Fibroblast of skin of left quadriceps (primary cell): ENCODE measurements at places on chromosomes 2 and 18.
A peak's percentile ranks its signal among the peaks of the same experiment; 100 is the strongest.

DNA sequence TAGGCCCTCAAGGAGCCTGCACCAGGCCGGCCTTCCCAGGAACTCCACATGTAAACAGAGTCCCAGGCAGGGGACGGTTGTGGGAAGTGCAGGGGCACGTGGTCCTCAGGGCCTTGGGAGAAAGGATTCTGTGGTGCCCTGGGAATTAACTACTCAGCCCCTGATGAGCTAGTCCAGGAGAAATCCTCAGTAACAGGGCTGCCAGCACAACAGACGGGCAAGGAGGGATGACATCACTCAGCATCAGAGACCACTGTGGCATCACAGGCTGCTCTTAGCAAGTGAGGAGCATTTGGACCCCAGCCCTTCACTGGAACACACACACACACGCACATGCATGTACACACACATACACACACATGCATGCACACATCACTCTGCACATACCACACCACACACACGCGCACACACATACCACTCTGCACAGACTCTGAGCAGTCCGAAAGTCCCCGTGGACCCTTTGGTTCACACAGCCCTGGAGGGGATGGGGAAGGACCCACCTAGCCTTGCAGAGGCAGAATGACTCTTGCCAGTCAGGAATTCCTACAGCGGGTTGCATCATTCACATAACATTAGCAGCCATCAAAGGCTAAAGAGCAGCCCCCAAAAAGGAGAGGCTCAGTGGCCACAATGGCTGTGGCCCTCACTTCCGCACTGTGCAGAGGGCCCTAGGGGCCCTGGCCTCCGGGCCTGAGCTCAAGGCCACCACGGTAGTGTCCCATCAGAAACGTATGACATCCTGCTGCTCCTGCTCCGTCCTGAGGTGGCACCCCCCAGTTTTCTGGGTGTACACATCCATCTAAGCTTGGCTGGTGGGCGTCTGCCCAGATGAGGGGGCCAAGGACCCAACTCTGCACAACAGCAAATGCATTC is 1.9 kb upstream of the NMUR1 start:
- DNase-seq, result no peak

GRCh38 chr2:207499114-207499513 is 30.6 kb upstream of the CREB1 start:
- no peak for DNase-seq

- no peak for DNase-seq
Observed at GRCh38 chr2:28695245-28695647, 56.4 kb upstream of the PPP1CB start.

GRCh38 chr2:160700021-160700814 is 206.6 kb upstream of the RBMS1 start:
- DNase-seq, result peak; percentile 91

DNA sequence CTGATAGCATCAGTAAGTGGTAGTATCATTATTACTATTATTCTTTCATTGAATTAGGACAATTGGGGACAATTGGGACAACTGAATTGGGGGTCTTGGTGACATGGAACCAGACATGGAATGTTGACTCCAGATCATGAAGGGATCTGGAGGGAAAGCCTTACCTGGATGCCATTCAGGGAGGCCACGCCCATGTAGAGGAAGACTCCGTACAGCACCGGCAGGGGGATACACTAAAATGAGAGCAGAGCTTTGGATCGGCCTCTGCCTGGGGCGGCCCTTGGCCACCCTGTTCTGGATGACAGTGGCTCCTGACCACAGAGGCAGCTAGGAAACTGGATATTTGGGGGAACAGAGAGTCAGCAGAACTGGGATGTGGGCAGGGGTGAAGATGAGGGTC is 29.2 kb downstream of the MTHFD2 start:
- no peak for DNase-seq

GRCh38 chr2:159605441-159606178 is 10.7 kb downstream of the BAZ2B start:
- no peak for DNase-seq

DNA sequence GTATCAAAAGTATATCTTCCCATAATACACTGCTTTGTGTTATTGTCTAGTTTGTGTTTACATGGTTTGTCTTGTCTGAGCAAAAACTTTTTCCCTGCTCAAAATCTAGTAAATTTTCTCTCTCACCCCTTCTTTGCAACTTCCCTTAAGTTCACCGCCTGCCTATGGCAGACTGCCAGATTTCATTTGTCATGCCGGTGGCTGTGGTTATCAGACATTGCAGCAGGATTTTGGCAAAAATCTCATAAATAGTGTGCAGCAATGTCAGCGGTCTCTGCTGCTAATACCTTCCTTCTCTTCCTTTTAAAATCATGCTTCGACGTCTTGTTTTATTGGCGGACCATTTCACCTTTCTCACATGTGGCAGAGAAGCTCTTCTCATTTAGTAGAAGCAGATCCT is 45.6 kb upstream of the TMEM178A start:
- peak; percentile 77 for DNase-seq
